NCI-H345 (cell line): ENCODE measurements at places on chromosomes 1 and 21.
A peak's percentile ranks its signal among the peaks of the same experiment; 100 is the strongest.

DNA sequence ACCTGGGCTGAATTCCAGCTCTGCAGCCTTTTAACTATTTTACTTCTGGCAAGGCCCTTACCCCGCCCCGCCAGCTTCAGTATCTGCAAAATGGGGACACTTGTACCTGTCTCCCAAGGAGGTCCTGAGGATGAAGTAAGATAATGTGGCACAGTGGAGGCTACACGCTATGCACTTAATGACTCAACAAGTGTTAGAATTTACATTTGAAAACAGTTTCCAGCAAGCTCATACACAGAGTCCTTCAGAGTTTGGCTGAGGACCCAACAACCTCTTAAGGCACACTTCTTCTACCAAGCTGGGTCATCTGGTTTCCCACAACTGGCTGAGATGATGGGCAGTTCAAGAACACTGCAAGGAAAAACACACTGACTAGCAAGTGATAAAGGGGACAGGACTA lies 30.2 kb upstream of the SLC22A15 start:
- DNase-seq: no peak

DNA sequence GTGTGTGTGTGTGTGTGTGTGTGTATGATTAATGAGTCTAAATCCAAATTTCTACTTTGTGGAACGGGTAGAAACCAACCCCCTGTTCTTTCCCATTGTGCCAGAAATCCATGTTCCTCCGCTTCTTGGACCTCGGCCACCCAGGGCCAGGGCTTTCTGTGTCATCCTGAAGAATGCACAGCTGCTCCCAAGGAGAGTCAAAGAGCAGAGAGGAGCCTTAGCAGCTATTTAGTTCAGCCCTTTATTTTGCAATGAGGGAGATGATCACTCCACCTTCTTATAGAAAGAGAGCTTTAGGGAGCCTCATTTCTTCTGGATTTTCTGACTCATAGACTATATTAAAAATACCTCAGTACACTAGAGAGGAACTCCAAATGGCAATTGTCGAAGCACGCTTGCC lies 489.3 kb upstream of the VAMP3 start:
- DNase-seq: no peak

GRCh38 chr1:192764675-192765074 lies 44.2 kb upstream of the RGS2 start:
- DNase-seq: no peak

DNA sequence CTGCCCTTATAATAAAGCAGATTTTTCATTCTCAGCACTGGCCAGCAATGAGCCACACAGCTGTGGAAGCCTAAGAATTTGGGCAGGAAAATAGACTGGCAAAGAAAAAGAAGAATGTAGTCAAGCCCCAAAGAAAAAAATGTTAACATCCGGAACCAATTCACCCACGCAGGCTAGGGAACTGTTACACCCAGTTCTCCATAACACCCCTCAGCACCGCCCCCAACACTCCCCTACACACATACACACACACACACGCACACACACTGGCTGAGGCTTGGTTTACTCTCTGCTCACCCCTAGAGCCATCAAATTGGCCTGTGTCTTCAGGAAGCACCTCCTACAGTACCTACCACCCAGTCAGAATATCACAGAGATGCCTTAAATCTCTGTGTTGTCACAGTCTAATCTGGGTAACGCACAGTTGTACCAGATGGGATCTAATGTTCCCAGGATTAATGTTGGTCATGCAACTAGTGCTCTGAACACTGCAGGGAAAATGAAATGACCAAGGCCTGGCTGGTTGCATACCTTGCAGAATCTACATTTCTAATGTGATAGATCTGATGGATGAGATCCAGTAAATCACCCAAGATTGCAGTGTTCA lies 14.5 kb downstream of the TBX15 start:
- DNase-seq: no peak

GRCh38 chr1:118716775-118717174 lies 271.4 kb downstream of the TBX15 start:
- DNase-seq: no peak

DNA sequence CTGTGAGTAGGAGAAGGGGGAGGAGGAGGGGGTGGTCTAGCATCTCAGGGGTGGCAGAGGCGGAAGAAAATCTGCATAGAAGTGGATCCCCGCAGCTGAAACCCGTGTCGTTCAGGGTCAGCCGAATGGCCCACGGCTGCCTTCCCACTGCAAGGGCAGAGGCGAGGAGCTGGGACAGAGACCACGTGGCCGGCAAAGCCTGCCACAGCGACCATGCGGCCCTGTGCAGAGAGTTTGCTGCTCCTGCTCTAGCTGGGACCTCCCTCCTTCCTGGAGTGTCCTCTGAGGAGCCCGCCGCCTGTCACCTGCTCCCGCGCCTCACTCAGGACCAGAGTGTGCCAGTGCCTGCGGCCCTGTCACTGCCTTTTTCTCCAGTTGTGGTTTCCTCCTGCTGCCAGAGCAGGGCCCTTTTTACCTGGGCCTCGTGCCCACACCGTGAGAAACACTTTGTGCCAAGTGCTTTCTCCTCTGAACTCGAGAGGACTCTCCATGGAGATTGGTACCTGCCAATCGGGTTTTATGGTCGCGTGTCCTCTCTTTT lies 5.4 kb upstream of the TRPM2 start:
- DNase-seq: peak; percentile 22

GRCh38 chr1:41513383-41513735 lies 28.9 kb upstream of the EDN2 start:
- DNase-seq: no peak

DNA sequence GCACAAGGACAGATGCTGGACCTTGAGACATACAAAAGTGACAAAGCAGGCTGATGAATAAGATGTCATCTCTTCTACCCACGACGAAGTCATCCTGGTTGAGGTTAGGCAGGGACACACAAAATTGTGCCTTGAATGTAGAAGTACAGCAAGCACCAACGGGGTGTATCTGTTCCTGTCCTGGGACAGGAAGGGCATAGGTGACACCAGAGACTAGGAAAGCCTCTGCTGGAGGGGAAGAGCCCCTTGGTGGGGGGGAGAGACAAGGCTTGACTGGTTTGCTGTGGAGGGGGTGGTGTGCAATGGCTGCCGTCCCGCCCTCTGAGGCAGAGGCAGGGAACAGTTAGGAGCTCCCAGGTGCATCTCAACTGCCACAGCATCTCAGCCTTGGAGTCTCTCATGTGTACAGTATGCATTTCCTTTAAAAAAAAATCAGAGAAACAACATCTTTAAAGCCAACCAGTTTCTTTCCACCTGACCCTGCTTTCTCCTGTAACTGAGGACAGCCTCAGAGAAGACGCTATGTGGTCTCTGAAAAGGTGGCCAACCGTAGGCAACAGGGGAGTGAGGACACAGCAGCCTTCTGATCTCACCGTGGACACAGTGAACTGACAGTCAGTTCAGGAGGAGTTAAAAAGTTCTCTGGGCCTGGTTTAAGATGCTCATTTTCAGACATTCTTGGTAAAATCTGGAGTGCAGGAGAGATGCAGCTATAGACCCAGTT lies 17.7 kb upstream of the GFI1 start:
- no peak for DNase-seq

GRCh38 chr1:174700775-174701174 lies 253.0 kb downstream of the GPR52 start:
- no peak for DNase-seq

- no peak for DNase-seq
These were observed 1035.7 kb downstream of the ADGRL2 start for GRCh38 chr1:82836213-82836972.

DNA sequence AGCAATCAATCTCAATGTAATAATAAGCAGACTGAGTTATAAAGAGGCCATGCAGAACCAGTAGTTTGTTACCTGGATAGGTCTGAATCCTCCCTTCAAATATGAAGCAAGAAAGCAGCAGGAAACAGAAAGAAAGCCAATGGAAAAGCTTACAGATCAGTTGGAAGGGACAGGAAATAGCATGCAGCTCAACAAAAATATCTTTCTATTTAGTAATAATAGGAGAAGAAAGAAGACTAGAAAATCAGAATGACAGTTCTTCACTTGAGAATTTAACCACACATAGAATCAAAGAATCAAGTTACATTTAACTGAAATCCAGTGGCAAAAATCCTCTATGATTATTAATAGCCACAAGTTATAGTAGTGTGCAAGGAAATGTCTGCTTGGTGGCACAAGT lies 194.4 kb downstream of the EIF4G3 start:
- DNase-seq: no peak

- DNase-seq: no peak
These were observed 535.4 kb downstream of the KIF26B start for GRCh38 chr1:245690156-245690690.

- no peak for DNase-seq
These were observed 279.2 kb upstream of the SGIP1 start for GRCh38 chr1:66254785-66255184.

- no peak for DNase-seq
These were observed 4.5 kb downstream of the IRF2BP2 start for GRCh38 chr1:234605399-234605982.

DNA sequence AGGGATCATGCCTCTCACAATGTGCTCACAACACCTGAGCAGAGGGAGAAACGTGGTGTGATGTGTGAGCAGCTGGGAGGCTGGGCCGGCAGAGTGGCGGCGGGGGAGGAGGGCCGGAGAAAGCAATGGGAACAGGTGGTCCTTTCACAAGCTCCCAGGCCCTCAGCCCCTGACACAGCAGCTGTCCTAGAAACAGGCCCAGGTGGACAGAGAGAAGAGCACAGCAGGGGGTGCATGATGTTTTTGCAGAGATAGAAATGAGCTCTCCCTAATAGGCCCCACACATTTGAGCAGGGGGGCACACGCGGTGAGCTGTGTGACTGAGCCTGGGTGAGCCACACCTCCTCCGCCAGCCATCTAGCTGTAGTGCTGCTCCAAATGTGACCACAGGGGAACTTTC lies 7.6 kb upstream of the RGS16 start:
- DNase-seq: peak; percentile 93

- DNase-seq: no peak
These were observed 16.1 kb upstream of the NTNG1 start for GRCh38 chr1:107124694-107125093.

- no peak for DNase-seq
These were observed 65.2 kb downstream of the GBP6 start for GRCh38 chr1:89429062-89429461.

DNA sequence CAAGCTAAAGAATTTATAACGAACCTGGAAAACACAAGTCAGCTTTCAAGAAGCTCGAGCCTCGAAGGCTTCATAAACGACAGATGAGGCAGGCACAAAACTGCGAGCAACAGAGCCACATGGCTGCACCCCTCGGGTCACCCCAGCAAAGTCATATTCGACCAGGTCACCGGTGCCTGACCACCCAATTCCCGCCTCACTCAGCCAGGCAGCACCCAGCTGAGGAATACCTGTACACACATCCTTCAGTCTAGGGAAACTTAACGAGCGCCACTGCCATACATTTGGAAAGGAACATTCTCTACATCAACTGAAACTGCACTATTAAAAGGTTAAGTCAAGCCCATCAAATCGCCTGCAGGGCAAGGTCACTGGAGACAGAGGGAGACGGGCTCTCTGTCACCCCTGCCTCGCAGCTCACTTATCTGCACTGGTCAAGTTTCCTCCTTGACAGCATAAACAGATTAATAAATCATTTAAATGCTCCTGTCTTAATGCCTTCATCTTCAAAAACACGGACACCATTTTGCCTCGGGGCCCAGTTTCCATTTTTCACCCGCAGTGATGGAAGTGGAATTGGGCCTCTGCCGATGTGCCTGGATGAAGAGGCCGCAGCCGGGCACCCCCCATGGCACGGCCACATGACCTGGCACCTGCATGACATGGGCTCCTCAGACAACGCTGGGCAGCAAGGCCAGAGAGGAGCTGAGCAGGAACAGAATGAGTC lies 20.6 kb downstream of the NPHP4 start:
- no peak for DNase-seq

DNA sequence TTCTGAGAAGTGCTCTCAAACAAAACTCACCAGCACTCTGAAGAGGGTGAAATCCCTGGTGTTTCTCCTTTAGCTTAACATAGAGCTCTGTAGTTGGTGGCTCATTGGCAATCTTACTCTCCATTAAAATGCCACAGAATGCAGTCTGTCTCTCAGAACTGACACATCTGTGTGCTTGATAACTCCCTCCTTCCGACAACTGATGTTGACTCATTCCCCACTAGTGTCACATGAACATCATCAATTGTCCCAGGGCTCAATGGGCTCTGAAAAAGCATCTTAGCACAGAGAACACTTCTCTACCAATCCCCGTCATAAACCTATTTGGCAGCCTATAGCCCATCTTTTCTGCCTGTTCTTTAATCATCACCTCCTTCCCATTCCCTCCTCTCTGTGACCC lies 133.2 kb upstream of the ZC3H11B start:
- no peak for DNase-seq

DNA sequence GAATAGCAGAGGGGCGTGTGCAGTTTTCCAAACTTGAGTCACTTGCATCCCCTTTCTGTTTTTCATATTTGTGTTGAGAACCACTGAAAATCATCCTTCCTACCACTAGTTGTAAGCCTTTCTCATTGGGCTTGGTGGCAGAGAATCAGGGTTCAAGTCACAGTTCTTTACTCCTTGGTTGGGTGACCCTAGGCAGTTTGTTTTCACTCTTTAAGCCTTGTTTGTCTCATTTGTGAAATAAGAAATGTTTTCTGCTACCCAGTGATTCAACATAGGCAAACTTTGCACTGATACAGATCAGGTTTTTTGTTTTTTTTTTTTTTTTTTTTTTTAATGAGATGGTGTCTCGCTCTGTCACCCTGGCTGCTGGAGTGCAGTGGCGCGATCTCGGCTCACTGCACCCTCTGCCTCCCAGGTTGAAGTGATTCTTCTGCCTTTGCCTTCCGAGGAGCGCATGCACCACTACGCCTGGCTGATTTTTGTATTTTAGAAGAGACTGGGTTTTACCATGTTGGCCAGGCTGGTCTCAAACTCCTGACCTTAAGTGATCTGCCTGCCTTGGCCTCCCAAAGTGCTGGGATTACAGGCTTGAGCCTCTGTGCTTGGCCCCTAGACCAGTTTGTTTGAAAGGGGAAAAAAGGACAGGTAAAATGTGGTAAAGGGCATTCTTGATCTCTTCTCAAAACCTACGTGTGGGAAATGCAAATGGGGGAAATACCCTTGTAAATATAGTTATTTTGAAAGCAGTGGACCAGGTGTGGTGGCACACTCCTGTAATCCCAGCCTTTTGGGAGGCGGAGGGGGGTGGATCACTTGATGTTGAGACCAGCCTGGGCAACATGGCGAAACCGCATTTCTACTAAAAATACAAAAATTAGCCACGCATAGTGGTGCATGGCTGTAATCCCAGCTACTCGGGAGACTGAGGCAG lies 3.2 kb downstream of the CLIC4 start:
- DNase-seq: no peak

- no peak for DNase-seq
These were observed 30.9 kb upstream of the CACYBP start for GRCh38 chr1:174968750-174969244.

- no peak for DNase-seq
These were observed 116.0 kb upstream of the ZNHIT6 start for GRCh38 chr1:85824066-85824840.

- DNase-seq: no peak
These were observed 10.5 kb upstream of the TMEM61 start for GRCh38 chr1:54969879-54970278.

- DNase-seq: no peak
These were observed 19.7 kb downstream of the DPH5 start for GRCh38 chr1:101005871-101006270.
